ENCODE measurements at places on chromosomes 2 and 18. TPM values are rescaled to one million over a fixed set of nuclear protein-coding genes. Genes with fewer than 3 reads are reported as not detected.

The CFAP210 gene
- total RNA-seq, result 0.50 TPM

The ZNF521 gene
- total RNA-seq, result not detected

The ACVR2A gene
- 3.8 TPM for total RNA-seq

The NEU2 gene
- not detected for total RNA-seq

The RELCH gene
- total RNA-seq, result 14.1 TPM

The MEIS1 gene
- 1.8 TPM for total RNA-seq

The POTEJ gene
- not detected for total RNA-seq

The MEP1B gene
- 0.05 TPM for total RNA-seq

The PIEZO2 gene
- 0.61 TPM for total RNA-seq

The TWIST2 gene
- total RNA-seq, result 16.6 TPM

The RNF138 gene
- total RNA-seq, result 9.6 TPM

The ADAM23 gene
- total RNA-seq, result 9.6 TPM

The CRYGD gene
- not detected for total RNA-seq

The ANKRD62 gene
- not detected for total RNA-seq

The MAP3K19 gene
- total RNA-seq, result not detected

The TUBB8B gene
- total RNA-seq, result not detected

The UGT1A6 gene
- total RNA-seq, result 1.5 TPM

The C2orf80 gene
- total RNA-seq, result not detected

The EVA1A gene
- 11.4 TPM for total RNA-seq

The E2F6 gene
- 24.3 TPM for total RNA-seq

The MC2R gene
- total RNA-seq, result not detected

The GPC1 gene
- 226 TPM for total RNA-seq

The RBM43 gene
- 3.5 TPM for total RNA-seq

The CPLX4 gene
- total RNA-seq, result not detected

The HOXD13 gene
- 0.29 TPM for total RNA-seq

The M1AP gene
- not detected for total RNA-seq

The SPR gene
- 144 TPM for total RNA-seq

The PROM2 gene
- total RNA-seq, result 0.19 TPM

The SLC9A4 gene
- total RNA-seq, result not detected

The CD226 gene
- 0.08 TPM for total RNA-seq
